Small intestine (tissue), 16 donors: ENCODE measurements at places on chromosomes 7 and 10.
A peak's percentile ranks its signal among the peaks of the same experiment; 100 is the strongest.

DNA sequence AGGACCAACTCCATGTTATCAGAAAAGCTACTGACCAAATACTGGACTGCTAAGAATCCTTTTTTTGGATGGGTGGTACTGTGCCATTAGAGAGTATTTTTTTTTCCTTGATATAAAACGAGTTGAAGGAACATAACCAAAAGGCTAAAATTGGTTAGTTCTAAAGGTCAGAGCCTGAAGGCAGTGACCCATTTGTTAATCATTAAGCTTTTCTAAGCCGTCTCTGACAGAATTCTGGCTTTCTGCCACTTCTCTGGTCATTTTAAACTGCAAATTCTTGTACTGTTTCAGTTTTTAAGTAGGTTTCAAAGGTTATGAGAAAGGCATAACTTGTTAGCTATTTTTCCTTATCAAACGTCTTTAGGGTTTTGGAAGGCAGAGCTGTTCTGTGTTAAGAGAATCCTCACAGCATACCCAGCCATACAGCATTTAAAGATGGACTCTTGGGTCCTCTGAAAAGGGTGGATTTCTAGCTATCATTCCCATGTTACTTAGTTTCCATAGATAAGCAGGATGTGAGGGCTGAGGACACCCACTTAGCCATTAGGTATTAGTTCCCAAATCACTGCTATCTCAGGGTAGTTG, 196.8 kb downstream of the RNLS start:
- DNase-seq = peak; percentile 81

DNA sequence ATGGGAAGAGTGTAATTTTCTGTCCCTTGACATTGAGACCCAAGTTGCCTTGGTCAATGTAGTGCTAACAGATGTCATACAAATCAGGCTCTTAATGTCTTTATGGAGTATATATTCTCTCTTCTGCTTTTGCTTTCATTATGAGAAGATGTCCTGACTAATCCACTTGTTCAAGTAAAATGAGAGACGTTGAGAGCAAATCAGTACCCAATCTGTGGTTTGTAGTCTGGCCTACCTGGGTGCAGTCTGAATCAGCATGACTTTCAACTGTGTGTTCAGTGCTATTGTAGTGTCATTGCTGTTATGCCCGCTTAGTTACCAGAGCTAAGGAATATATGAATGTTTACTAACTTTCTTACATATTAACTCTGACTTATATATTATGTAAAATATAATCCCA, 612.4 kb downstream of the ANKRD7 start:
- no peak for DNase-seq

DNA sequence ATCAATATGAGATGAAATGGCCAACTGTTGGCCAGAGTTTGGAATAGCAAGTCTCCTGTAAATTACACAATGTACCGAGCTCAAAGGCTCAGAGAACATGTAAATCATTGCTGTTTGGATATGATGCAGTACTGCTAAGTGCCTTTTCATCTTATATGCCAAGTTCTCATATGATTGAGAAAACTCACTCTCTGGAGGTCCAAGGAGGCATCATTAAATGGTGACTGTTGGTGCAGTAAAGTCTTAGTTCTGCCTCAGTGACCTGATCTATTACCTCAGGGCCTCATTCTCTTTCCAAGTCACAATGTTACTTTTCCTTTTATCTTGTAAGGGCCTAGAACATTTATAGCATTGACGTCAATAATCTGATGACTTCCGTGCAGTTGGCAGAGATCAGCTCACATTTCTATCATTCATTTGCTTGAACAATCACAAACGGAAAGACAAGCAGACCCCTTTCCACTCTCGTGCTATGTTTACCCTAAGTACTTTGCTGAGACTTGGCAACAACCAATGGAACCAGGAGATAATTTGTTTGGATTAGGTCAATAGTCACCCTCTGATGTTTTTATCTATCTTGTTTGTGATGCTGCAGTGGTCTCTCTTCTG, 32.6 kb upstream of the PDK4 start:
- peak; percentile 66 for DNase-seq

GRCh38 chr10:37010741-37011140, 114.7 kb upstream of the ANKRD30A start:
- no peak for DNase-seq

- DNase-seq = no peak
These were observed 10.7 kb upstream of the PSMG3 start for GRCh38 chr7:1580422-1581030.

- no peak for DNase-seq
These were observed 22.1 kb downstream of the ABLIM1 start for GRCh38 chr10:114635797-114636550.

DNA sequence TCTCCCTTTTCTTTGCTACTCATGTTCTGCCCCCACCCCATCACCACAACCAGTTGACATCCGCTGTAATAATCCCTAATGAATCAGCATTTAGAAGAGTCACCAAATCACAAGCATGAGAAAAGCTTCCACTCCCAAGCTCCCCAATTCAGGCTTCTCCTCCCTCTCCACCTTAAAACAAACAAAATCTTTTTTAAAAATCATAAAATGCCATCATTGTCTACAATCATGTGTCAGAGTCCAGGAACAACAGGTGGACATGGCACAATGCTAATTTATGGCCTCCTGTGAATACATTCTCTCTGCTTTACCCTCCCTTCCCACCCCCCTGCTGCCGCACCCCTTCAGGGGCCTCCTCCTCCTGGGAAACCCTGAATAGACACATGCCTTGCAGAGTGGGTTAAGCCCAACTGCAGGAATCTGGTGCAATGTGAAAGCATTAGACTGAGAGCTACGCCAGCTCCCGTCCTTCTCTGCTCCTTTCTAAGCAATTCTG, 3.7 kb downstream of the LRRC4 start:
- peak; percentile 85 for DNase-seq

GRCh38 chr7:44394112-44394447, 68.7 kb upstream of the CAMK2B start:
- no peak for DNase-seq

- no peak for DNase-seq
These were observed 173.0 kb upstream of the LANCL2 start for GRCh38 chr7:55191926-55192692.

DNA sequence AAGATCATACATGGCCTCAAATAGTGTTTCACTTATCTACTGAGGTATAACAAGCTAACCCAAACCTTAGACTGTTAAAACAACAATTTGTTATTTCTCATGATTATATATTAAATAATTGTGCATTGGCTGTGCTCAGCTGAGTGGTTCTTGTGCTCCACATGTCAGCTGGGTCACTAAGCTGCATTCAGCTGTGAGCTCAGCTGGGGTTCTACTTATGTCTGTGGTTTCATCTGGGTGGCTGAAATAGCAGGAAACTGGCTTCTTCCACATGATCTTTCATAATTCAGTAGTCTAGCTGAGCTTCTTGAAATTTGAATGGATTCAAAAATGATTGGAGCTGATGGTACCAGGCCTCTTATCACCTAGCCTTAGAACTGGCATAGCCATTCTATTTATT, 181.8 kb upstream of the CSTF2T start:
- no peak for DNase-seq

DNA sequence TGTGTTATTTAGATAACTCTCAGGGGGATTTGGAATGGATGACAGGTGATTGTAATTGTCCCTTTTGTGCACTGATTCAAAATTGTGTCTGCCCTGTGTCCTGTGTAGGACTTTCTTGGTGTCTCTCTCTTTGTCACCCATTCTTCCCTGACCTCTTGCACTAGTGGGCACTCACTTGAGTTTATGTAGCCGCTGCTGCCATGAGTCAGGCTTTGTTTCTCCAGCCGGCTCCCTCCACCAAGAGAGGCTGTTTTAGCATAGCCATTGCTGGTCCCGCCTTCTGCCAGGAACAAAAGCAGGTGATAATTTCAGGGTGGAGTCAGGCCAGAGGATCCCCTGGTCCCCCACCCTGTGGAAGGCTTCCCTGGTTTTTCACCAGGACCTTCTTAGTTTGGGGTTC, 8.4 kb downstream of the COL17A1 start:
- no peak for DNase-seq

GRCh38 chr7:431041-431440, 88.6 kb downstream of the PDGFA start:
- DNase-seq = no peak

DNA sequence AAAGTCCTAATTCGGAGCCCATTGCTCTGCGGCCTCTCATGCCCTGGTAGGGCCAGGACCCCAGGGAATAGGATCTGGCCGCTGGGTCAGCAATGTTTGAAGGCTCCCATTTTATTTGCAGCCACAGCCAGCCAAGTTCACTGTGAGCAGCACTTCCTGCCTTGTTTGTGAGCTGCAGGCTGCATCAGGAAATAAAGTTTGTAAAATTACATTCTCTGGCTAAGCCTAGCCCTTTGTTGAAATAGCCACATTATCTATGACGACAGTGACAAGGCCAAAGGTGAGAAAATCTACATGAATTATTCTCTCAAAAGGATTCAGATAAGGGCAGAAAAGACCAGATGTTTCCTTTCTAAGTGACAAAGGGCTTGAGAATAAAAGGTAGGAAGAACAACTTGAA, 23.7 kb upstream of the ITGB1 start:
- peak; percentile 91 for DNase-seq

GRCh38 chr10:377228-377627, 242.0 kb downstream of the ZMYND11 start:
- DNase-seq = no peak

GRCh38 chr7:134690016-134690415, 43.4 kb downstream of the BPGM start:
- DNase-seq = peak; percentile 24

GRCh38 chr10:65949526-65949925, 976.3 kb upstream of the LRRTM3 start:
- DNase-seq = no peak

DNA sequence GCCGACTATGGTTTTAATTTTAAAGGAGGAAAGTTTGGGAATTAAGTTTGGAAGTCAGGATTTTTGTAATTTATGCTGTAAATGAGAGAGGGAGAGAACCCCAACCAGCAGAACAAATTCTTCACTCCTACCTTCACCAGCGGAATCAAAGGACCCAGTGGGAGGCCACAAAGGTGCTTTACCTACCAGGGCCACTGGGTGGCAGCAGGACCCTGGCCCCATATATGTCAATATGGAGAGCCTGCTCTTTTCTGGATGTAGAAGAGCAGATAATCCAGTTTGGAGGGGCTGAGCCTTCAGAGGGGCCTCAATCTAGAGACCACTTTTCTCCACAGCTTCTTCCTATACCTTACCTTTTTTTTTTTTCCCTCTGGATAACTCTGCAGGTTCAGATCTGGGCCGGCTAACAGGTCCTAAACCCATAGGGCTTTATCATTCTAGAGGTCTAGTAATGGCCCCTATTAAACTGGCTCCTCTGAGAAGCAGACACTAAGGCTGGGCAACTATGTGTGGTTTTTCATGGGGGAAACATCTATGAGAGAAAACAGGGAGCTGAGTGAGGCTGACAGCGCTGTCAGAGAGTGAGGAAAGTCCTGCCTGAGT, 8.5 kb upstream of the SCD start:
- peak; percentile 77 for DNase-seq

DNA sequence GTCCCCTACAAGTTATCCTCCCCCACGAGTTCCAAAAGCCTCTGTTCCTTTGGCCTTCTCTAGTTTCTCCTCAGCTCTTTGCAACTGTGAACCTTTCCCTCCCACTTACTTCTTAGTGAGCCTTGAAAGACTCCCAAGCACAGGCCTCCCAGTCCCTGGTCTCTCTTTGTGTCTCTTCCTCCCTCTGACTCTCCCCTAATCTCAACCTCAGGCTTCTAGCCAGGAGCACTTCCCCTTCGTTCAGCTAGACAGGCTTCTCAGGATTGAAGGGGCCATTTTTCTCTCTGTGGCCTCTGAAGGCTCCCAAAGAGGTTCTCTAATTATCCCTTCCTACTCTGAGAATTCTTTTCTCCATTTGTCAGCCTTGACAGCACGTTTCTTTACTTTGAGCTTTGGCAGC, 50.2 kb upstream of the PHYHIPL start:
- DNase-seq = no peak

DNA sequence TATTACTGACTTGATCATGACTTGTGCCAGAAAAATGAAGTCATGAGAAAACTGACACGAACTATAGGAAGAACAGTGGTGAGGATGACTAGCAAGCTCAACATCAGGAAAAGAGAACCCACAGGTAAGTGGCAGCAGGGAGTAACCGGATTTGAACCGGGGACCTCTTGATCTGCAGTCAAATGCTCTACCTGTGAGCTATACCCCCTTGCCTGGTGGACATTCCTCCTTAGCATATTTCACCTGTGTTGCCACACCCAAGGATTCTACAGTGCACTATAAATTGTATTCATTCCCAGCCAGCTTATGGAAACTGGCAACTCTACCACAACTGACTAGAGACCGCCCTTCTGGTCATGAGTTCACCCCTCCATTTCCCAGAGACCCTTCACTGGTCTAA, 97.5 kb upstream of the ZNF746 start:
- DNase-seq = no peak

DNA sequence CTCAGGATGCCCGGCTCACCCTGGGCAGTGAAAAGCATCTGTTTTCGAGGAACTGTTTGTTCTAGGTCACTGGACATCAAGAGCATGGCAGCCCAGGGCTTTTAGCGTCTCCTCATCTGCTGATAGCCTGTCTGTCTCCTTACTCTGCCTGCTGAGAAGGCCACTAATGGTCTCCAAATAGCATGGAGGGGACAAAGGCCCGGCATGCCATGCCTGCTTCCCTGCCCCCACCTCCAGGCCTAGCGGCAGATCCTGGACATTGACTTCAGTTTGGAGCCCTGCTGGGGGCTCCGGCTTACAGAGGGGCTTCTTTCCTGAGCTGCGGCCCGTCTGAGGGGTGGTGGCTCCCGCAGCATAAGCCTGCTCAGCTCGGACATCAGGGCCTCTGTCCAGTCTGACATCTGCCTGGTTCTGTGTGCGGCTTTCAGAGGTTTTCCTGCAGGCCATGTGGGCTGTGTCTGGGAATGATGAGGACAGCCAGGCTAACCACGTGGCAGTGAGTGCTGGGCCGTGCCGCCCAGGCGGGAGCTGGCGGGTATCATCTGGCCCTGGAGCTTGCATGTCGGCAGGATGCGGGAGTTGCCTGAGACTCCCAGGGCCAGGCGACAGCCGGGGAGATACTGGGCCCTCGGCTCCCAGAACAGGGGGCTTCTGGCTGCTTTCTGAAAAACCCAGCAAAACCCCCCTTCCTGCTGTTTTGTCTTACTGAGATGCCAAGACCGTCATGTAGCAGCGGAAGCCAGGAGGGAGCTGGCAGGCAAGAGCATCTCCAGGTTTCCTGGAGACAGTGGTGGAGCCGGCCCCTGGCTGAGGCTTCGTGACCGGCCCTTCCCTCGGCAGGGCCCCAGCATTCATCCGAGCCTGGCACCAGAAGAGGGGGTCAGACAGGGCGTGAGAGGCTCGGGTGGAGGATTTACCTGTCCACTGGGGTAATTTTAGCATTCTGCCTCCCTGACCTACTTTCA, 9.2 kb downstream of the PFKFB3 start:
- no peak for DNase-seq

DNA sequence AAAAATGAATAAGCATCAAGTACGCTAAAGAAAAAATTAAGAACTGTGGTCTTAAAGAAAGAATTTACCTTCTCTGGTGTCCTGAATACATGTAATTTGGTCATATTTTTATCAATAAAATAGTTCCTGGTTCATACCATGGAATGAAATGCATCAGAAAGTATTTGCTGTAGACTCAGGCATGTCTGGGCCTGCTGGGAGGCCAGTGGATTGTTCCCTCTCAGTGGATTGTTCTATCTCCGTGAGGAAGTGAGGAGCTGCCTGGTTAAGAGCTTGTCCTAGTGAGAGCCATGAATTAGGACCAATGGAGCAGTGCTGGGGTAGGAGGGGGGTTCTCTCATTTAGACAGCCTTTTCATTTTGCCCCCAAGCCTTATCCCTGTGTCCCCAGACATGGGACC, 211.7 kb upstream of the HABP2 start:
- DNase-seq = no peak

- no peak for DNase-seq
These were observed 58.3 kb downstream of the VCL start for GRCh38 chr10:74056050-74056818.
